Activated CD4-positive, alpha-beta T cell treated with anti-CD3 and anti-CD28 coated beads for 1 hour (primary cell): ENCODE measurements at places on chromosomes 7 and 10.

DNA sequence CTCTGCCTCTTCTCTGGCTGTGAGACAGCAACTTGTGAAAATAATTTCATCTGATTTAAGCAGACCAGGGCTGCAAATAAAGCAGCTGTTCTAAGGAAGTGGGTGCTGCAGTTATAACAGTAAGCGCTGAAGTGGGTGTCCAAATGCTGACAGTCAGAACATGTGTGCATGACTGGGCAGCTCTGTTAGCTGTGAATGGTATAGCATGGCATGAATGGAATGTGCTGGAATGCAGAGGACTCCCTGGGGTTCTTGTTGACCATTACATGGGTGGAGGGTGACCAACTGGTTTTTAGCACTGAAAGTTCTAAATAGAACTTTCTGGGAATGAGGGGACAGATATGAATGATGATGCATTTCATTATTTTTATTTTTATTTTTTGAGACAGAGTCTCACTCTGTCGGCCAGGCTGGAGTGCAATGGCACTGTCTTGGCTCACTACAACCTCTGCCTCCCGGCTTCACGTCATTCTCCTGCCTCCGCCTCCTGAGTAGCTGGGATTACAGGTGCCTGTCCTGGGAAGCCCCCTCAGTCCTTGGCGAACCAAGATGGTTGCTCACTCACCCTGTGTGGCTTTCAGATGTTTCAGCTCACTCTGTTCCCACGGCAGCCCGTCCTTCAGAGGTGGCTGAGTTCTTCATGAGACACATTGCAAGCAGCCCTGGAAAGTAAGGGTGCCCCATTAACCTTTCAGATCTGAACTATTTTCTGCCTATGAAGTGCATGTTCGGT, 319.8 kb upstream of the PHYHIPL start:
- no peak for DNase-seq

- DNase-seq: no peak
Measured at GRCh38 chr7:31061185-31061584, 9.1 kb downstream of the ADCYAP1R1 start.

- DNase-seq: no peak
Measured at GRCh38 chr10:30026578-30026977, 32.8 kb downstream of the JCAD start.

DNA sequence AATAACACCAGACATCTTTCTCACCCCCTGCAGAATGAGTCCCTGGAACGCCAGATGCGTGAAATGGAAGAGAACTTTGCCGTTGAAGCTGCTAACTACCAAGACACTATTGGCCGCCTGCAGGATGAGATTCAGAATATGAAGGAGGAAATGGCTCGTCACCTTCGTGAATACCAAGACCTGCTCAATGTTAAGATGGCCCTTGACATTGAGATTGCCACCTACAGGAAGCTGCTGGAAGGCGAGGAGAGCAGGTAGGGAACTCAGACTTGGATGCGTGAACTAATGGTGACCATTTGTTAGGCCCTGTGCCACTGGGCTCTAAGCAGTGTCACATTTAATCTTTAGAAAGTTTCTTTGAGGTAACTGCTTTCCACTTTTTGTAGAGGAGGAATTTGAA, 7.1 kb downstream of the VIM start:
- DNase-seq: no peak
